ENCODE measurements at places on chromosomes 13 and 19. TPM values are rescaled to one million over a fixed set of nuclear protein-coding genes. Genes with fewer than 3 reads are reported as not detected.

GRCh38 chr19:47363758-47364531 is 14.8 kb downstream of the DHX34 start:
- DNase-seq: no peak

DNA sequence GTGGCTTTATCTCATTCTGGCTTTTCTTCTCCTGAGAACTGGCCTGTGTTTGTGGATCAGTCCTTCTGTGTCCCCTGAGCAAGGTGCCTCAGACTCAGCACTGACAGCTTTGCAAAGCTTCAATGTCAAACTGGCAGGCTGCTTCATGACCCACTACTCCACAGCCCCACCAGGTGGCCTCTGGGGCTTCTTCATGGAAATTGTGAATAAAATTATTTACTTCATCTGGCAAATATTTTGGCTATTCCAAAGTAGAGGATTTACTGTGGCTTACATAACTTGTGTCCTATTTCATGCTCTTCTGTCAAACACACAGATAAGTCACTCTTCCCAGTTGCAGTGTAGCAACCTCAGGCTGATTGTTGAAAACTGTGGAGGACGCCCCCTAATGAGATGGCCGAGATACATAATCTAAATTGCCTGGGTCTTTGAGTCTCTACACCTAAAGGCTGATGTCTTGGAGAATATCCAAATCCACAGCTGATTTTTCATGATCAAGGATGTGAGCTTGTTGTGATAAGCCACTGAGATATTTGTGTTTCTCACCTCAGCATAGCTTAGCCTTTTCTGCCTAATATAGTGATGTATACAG is 721.9 kb upstream of the SLC10A2 start:
- DNase-seq: no peak

DNA sequence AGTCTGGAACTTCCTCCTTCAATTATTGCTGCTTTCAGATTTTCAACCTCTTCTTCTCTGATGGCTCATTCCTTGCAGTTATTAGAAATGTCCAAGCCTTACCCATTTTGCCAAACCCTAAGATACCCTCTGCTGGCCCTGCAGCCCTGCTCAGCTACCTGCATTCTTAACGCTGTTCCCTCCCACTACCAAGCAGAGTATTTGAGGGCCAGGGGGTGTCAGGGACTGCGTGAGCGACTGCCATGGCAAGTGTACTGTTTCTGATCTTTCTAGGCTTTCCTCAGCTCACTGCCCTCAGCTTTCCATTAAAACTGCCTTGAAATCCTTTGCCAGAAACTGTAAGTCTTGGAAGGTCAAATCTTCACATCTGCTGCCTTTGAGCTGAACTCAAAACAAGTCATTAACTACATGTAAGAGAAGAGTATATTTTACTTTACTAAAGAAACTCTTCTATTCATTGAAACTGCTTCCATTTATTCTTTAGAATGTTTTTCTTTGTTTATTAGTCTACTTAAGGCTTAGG is 41.0 kb downstream of the HS6ST3 start:
- no peak for DNase-seq

DNA sequence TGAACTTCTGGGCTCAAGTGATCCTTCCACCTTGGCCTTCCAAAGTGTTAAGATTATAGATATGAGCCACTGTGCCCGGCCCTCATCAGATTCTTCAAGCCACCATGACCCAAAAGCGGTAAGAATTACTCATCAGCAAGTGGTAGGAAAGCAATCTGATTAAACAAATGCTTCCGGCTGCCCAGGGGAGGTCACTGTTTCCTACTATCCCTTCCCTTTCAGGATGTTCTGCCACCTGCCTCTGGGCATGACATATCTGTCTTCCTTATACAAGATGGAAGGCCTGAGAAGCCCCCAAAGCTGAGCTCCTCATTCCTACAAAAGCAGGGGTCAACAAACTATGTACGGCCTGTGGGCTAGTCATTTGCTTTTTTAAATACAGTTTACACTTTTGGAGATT is 7.0 kb downstream of the ABHD8 start:
- no peak for DNase-seq

GRCh38 chr19:17103177-17103576 is 27.6 kb downstream of the MYO9B start:
- no peak for DNase-seq

DNA sequence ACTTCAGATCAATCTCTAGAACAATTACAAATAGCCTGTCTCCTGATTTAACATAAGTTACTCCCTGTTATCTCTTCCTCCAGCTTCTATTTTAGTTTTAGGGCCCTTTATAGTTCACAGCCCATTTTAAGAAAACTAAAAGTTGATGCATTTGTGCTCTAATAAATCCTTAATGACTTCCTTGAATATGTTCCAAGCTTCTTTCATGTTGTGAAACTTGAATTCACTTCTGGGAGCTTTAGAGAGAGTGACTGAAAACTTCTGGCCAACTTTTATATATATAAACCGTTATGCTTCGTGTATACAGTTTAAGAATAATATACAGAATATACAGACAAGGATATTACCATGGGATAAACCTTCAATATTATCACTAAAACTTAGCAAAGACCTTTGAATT is 366.8 kb downstream of the TBC1D4 start:
- no peak for DNase-seq

DNA sequence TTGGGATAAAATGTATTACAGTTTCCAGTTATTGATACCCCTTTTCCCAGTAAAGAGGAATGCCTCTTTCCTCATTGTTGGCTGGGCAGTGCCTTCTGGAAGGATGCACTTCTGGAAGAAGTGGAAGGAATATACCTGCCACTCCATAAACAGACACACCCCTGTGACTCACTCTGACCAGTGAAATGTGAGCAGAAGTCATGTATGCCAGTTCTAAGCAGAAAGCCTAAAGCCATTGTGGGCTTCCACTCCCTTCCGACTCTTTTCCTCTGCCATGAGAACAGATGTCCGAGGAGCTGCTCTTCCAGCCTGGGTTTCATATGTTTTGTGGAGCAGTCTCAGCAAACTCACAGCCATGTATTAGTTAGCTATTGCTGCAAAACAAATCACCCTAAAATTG is 166.1 kb upstream of the SERP2 start:
- no peak for DNase-seq

GRCh38 chr13:69704311-69704710 is 403.3 kb upstream of the ATXN8OS start:
- DNase-seq: no peak

GRCh38 chr19:37593996-37594303 is 642 bp downstream of the ZNF571 start:
- DNase-seq: no peak

GRCh38 chr19:46111376-46111775 is 13.1 kb downstream of the IGFL3 start:
- no peak for DNase-seq

Gene CYP4F22
- total RNA-seq: not detected

Gene FBXO17
- total RNA-seq: 42.8 TPM

Gene GTF2F2
- total RNA-seq: 30.8 TPM

Gene GPC6
- 0.16 TPM for total RNA-seq
